ENCODE measurements at places on chromosomes 4 and X.

DNA sequence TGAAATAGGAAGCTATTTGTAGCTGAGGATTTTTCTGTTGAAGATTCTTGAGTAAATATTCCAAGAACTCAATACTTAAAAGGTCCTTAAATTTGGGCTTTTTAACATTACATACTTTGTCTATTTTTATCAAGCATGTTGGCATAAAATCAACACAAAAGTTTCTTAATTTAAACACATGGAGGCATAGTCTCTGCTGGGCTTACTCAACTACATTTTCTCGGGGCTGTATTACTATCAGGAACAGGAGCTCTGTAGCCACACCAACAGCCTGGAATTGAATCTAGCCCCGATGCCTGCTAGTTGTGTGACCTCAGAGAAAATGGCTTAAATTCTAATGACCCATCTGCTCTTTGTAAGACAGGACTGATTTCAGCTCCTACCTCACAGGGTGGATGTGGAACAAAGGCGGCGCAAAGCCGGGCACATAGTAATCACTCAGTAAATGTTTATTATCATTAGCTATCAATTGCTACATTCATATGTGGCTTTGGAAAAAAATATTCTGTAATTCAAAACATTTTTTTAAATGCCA is 207.0 kb downstream of the NSUN7 start:
- no peak for DNase-seq

GRCh38 chr4:110681381-110681780 is 58.5 kb upstream of the PITX2 start:
- DNase-seq: no peak

DNA sequence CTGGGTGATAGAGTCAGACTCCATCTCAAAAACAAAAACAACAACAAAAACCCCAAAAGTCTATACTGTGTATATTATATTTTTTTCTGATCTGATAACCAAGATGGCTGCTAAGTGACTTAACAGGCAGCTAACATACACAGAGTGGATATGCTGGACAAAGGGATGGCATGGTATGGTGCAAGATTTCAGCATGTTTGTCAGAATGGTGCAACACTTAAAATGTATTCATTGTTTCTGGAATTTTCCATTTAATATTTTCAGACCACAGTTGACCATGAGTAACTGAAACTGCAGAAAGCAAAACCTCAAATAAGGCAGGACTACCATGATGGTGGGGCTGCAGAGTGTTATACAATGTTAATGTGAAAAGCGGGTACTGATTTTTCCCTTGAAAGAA is 6.1 kb upstream of the BOD1L1 start:
- DNase-seq: no peak

GRCh38 chr4:98932539-98932938 is 3.6 kb upstream of the EIF4E start:
- no peak for DNase-seq

DNA sequence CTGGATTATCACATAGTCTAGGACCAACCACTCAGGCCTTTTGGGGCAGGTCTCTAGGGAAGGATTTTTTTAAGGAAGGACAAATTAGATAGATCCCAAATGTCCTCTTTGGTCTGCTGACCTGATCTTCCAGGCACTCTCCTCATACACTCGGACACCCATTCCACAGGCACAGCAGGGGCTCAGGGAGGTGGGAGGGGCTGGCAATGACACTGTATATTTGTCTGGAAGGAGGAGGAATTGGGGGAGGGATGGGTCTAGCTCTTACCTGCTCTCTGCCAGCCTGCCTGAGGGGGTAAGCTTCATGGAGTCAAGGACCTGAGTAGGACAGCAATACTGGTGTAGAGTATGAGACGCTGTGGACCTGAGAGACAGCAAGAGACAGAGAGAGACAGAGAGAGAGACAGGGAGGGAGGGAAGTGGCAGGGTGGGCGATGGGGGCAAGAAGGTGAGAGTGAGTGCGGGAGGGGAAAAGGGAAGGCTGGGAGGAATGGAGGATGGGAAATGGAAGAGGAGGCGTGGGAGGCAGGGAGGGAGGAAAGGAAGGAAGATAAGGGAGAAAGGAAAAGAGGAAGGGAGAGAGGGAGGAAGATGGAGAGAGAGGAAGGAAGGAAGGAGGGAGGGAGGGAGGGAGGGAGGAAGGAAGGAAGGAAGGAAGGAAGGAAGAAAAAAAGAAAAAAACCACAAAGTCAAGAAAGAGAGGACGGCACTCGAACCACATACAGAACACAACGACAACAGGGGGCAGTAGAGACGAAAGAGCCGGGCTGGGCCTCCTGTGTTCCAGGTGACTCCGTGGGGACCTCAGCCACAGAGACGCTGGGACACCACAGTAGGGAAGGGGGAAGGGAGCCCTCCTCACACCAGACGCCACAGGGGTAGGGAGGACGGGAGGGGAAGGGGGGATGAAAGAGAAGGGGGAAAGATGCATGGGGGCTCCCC is 1.8 kb downstream of the IQSEC2 start:
- DNase-seq: no peak

DNA sequence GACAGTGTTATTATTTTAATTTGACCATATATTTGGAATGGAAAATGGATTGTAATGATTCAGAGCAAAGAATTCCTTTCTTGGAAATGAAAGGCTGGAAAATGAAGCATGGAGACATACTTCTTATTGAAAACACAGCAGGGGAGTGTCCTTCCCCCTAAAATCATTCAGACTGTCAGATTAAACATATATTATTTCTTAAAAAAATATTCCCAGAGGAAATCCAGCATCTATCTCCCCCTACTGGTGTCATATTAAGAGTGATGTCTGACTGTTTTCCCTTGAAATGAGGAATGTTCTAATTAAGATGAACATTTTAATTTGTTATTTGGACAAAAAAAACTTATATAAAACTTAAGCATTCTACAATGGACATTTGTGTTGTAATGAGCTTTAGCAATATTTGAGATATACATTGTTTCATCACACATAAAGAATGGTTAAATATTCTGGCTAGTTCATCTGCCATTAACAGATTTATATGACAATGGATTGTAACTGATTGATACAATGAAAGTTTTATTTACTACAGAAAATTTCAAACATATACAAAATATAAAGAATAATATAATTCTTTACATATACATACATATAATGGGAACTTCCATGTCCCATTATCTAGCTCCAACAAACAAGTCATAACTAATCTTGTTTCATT is 264.6 kb downstream of the SPRY1 start:
- DNase-seq: peak; percentile 48

DNA sequence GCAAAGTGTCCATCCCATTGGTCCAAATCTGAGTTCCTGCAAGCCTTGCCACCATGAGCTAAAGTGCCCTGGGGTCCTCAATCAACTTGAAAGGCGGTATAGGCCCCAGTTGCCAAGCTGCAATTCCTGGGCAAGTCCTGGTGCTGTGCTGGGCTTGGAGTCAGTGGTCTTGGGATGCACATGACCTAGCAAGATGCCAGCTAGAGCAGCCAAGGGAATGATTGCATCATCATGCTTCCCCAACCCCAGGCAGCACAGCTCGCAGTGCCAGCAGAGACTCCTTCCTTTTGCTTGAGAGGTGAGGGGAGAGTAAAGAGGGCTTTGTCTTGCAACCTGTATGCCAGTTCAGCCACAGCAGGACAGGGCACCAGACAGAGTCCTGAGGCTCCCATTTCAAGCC is 50.5 kb downstream of the KCNIP4 start:
- no peak for DNase-seq

DNA sequence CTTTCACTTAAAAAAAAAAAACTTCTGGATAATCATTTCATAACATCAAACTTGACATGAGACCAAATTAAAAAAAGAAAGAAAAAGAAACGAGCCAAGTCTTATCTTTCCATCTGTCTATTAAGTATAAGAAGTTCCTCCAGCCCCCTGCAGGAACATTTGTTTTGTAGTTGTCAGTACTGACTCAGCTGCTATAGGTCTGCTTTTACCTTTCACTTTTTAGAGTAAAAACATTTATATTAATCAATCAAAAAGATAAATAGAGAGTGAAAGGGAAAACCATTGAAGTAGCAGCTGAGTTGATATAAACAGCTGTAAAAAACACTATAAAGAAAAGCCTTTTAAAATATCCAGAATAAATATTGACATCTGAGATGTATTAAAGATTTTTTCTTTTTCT is 46.1 kb downstream of the CCDC158 start:
- DNase-seq: peak; percentile 23

DNA sequence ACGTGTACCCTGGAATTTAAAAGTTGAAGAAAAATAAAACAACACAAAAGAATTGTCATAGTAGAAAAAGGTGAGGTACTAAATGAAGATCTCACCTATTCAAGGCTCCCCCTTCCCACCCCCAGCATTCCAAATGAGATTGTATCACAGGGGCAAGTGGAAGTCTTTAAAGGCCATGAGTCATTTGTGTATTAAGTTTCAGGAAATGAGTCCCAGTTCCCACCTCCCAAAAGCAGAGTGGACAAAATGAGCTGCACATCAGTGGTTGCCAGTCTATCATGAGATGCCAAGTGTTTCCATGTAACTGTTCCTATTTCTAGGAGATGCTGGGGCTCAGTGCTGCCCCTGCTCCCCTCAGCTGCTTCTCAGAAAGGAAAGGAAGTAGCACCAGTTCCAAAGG is 20.1 kb downstream of the ARHGEF9 start:
- DNase-seq: no peak

DNA sequence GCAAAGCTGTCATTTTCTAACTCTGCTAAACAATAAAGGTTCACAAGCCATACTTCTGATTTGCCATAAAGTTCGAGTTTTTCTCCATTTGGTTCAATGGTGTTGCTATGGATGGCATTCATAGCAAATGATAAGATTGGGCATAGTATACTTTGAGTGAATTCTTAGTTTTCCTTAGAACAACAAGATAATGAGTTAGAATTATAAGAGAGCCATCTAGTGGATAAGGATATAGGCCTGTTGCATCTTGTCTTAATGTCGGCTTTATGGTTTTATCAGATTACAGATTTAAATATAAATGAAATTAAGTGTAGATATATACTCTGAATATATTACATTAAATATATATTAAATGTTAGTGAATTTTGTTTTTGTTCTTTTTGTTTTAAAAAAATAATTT is 644.6 kb downstream of the IL1RAPL1 start:
- DNase-seq: no peak

- peak; percentile 97 for DNase-seq
Measured at GRCh38 chrX:1452516-1453394, at the start of gene ASMTL. ASMTL (minus strand) TSS chrX:1452909; CDS start chrX:1452840, 69 bp downstream.

- DNase-seq: no peak
Measured at GRCh38 chr4:113013751-113014150, 35.7 kb upstream of the ANK2 start.

DNA sequence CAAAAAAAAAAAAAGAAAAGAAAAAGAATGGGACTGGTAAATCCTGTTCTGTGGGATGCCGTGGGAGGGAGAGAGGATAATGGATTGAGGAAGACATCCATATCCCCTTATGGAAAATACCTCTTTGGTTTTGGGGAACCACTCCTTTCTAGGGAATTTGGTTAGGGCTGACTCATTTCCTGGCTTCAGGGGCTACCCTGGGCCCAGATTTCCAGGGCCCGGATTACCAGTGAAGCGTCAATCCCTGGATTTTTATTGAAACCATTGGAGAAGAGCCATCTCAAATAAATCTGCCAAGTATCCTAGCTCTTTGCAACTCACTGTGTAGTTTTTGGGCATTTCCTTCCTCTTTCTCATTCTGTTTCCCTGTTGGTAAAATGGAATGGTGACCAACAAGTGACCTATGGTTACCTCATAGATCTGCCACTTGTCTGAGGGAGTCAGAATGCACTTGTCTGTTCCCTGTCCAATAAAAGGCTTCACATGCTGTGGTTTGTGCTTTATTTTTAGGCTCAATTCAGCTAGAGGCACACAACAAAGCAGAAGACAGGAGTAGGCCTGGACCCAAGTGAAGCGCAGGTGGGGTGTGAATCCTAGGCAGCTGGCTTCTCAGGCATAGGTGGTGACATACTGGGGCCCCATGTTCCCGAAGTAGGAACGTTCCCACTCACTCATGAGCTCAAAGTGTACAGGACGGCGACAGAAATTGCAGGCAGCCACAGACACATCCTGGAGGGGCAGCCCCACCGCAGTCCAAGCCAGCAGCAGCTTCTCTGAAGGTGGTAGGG is 8.6 kb downstream of the APEX2 start:
- DNase-seq: no peak

DNA sequence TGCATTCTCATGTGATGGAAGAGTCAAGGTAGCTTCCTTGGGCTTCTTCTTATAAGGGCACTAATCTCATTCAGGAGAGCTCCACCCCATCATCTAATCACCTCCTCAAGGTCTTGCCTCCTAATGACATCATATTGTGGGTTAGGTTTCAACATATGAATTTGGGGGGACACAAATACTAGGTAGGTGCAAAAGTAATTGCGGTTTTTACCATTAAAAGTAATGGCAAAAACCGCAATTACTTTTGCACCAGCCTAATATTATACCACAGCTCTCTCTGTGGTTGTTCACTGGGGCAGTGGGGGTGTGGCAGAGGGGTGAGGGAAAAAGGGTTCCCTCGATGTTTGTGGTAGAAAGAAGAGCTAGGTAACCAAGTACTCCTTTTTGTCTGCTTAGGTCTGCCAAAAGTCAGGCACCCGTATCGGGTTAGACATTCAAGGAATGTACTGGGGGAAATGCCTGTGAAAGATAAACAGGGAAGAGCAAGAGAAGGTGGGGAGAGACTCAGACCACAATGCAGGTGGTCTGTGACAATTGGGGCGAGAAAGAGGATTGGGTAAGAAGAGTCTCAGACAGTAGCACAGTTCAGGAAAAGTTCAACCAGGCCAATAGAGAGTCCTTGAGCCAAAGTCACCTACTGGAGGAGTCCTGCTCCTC is 78.9 kb upstream of the MTM1 start:
- DNase-seq: no peak

DNA sequence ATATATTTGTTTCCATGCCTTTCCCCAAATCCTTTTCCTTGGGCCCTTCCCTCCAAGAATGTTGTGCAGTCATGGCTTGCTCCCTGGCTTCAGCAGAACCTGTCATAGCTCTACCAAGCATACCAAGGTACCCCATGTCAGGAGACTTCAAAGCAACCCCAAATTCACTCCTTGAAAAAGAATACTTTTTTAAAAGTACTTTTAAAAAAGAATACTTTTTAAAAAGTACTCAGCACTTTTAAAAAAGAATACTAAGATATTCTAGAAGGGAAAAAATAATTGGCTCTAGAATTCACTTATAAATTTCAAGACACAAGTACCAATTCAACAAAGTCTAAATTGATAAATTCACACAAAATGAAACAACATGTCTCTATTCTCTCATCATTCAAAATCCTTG is 76.0 kb downstream of the NR3C2 start:
- no peak for DNase-seq

- no peak for DNase-seq
Measured at GRCh38 chrX:34585561-34585960, 71.5 kb downstream of the TMEM47 start.

GRCh38 chr4:102862016-102862415 is 6.8 kb upstream of the CISD2 start:
- no peak for DNase-seq

- peak; percentile 45 for DNase-seq
Measured at GRCh38 chr4:149999485-150000074, 78.7 kb upstream of the DCLK2 start.

DNA sequence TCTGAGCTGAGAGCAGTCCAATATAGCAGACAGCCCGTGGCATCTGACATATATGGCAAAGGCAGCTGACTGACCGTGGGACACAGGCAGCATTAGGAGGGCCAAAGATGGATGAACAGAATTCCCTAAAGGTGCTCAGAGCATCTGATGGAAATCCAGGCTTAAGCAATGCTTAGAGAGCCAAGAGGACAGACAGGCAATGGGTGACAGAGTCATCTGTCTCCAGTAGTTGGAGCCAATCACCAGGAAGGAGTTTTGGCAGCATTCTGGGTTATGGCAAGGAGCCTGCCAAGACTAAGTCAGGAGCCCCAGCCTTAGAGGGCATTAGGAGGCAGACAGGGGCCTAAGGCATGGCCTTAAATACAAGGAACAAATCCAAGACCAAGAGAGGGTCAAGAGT is 153.3 kb upstream of the USP9X start:
- peak; percentile 68 for DNase-seq

GRCh38 chrX:63424063-63424462 is 72.9 kb upstream of the SPIN4 start:
- DNase-seq: no peak

Data from hematopoietic multipotent progenitor cell treated with erythropoietin and hydrocortisone succinate and interleukin-3 and kit ligand, for 8 days (in vitro differentiated cells).